ENCODE measurements at places on chromosomes 7 and 10.

- DNase-seq = no peak
Measured at GRCh38 chr7:106534271-106534846, 126.6 kb downstream of the CCDC71L start.

GRCh38 chr10:60130130-60130579 is 223.8 kb upstream of the CCDC6 start:
- DNase-seq = no peak

- no peak for DNase-seq
Measured at GRCh38 chr7:139297795-139298194, 43.3 kb upstream of the FMC1 start.

- DNase-seq = no peak
Measured at GRCh38 chr10:58963101-58963534, 213.3 kb upstream of the PHYHIPL start.

GRCh38 chr10:63801166-63801565 is 280.0 kb downstream of the REEP3 start:
- DNase-seq = no peak

- no peak for DNase-seq
Measured at GRCh38 chr7:135801877-135802276, 53.3 kb upstream of the FAM180A start.

DNA sequence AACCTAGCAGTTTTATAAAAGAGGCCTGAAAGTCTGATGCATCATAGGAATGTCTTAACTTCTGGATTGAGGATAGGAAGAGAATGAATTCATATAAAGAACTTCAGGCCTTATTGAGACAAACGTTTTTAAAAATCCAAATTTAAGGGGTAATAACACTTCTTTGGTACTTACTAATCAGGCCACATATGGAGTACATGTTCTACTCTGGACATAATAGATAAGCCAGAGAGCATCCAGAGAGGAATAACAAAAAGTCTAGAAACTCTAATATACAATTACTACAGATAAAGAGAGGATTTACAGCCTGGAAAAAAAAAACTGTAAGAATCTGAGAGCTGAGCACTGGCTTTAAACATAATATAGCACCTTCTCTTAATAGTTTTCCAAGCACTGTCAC is 2.9 kb downstream of the MTPAP start:
- DNase-seq = no peak

DNA sequence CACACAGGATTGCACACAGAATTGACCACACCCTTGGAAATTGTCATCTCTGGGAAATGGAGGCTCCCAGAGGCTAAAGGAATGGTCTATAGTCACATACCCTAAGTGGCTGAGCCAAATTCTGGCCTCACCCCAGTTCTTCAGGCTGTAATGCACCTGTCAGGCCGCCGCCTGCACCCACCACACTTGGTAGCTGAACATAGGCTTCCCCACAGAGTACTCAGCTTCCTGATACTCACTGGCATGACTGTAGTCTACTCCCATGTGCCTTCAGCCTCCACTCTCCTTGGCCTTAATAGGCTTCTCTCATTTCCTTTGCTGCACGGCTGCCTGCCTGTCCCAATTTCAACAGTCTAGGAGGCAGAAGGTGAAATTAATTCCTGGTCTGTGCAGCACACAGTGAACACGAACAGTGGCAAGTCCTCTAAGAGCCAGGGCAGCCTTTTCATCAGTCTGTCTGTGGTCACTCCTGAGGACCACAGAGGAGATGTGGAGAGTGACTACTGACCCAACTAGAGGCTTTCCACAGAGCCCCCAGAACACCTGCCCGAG is 42.5 kb downstream of the NUDCD3 start:
- no peak for DNase-seq

GRCh38 chr10:79181227-79181626 is 112.5 kb downstream of the ZMIZ1 start:
- no peak for DNase-seq

DNA sequence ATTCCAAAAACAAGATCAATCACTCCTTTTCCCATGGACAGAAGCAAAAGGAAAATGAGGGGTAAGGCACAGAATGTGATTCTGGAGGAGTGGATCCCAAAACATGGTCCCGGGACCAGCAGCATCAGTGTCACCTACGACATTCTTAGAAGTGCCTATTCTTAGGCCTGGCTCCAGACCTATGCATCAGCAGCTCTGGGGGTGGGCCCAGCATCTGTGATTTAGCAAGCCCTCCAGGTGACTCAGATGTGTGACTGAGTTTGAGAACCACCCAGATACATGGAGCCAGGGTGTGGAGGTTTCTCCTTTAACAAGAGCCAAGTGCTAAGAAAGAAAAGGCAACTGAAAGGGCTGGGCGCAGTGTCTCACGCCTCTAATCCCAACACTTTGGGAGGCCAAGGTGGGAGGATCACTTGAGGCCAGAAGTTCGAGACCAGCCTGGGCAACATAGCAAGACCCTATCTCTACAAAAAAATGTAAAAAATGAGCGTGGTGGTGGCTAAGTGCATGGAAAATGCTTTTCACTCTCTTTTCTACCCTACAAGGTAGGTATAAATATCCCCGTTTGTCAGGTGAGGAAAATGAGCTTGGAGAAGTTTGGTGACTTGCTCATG is 17.1 kb upstream of the ARPC1A start:
- no peak for DNase-seq

GRCh38 chr7:131556053-131556908 is at the start of gene PODXL:
PODXL (minus strand) TSS chr7:131556628; CDS start chr7:131556359, 269 bp downstream.
- peak; percentile 37 for DNase-seq

DNA sequence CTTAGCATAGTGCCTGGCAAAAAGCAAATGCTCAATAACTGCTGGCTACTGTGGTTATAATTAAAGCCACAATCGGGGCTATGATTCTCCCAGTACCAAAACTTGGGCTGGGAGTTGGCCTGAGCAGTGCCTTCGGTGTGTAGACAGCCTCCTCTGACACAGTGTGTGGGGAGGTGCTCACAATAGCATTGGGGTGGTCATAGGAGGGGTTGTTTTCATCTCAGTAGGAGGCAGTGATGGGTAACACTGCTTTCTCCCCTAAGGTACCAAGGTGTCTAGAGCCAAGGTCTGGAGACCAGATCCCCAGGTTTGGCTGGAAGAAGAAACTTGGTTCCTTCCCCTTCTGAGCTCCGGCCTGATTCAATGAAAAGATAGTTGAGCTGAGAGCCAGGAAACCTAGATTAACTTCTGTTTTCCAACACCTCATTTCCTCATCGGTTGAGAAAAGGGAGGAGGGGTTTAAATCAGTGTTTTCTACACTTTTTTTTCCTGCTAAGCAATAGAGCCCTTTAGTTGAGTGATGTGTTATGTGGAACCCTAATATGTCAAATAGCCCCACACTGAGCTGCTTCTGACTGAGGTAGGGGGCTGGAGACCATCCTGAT is 68.2 kb downstream of the LRMDA start:
- no peak for DNase-seq

DNA sequence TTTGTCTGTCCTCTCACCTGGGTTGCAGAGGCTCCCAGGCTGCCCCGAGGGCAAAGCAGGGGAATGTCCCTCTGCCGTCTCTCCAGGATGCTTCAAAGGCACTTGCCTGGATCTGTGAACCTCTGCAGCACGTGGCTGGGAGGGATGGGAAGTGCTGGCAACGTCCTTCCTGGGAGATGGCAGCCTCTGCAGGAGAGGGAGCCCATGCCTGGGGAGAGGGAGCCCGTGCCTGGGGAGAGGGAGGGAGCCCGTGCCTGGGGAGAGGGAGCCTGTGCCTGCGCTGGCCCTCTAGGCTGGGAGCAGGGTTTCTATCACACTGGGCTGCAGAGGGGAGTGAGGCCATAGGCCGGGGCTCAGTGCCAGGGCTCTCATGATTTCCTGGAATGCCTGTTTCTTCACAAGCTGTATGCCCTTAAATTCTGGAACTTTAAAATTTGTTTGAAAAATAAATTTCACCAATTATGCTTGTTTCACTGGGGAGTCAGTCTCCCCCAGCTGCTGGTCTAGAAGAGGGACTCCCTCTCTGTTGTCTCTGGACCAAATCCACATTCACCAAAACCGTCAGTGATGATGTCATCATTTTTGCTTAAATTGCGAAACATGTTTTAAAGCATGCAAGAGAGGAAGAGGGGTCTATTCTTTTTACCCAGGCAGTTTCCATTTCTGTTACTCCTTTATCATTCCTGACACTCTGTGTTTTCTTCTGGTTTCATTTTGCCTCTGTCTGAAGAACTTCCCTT is 135.7 kb downstream of the DNAJB6 start:
- DNase-seq = no peak

DNA sequence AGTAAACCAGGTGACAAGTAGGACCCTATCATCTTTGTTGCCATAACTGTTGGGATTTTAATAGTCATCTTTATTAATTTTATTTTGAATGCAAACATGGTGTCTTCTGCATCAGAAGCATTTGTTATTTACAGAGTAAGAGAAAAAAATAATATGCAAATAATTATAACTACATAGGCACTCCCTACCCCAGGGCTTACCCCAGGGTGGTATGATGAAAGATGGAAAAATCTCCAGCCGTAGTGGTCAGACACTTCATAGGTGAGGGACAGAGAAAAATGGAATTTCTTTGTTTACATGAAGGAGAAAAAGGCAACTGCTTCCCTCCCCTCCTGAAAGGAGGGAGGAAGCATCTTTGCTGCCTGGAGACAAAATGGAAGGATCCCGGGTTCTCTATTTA is 29.7 kb downstream of the STOX1 start:
- no peak for DNase-seq

DNA sequence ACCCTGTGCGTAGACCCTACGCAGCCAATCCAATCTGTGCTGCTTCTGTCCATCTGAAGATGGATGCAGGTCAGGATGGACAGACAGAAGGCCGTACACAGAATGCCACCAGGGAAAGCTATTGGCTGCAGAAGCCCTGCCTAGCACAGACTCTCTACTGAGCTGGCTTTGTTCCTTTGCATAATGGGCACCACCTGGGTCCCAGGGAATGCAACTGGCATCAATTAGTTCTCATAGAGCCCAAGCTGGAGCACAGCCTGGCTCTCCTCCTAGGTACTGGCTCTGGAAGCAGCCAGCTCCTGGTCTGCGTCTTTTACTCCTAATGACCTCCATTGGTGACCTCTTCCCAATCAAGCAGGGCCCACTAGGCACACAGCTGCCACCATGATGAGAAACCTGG is 26.8 kb upstream of the CACUL1 start:
- no peak for DNase-seq

GRCh38 chr7:37394158-37394557 is 54.5 kb downstream of the ELMO1 start:
- DNase-seq = no peak

DNA sequence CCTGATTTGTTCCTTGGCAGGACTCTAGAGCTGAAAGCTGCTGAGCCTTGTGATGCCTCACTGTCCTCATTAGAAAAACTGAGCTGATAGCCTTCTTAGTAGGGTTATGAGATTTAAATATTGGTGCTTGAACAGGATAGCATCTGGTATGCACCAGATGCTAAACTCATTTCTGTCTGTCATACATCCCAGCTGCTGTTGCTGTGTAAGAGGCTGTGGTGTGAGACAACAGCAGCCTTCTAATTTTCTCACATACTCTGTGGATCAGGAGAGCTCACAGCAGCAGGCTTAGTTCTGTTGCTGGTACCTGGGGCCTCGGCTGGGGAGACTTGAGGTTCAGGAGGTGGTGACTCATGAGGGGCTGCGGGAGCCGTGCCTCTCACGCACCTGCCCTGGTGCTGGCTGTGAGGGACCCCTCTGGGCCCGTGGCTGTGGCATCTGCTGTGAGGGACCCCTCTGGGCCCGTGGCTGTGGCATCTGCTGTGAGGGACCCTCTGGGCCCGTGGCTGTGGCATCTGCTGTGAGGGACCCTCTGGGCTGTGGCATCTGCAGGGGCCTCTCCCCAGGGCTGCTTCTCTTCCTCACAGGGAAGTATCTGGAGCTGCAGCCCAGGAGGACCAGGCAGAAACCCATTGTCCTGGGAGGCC is 12.5 kb downstream of the DYNC2I1 start:
- DNase-seq = no peak

GRCh38 chr7:82704121-82704520 is 260.5 kb upstream of the CACNA2D1 start:
- no peak for DNase-seq

DNA sequence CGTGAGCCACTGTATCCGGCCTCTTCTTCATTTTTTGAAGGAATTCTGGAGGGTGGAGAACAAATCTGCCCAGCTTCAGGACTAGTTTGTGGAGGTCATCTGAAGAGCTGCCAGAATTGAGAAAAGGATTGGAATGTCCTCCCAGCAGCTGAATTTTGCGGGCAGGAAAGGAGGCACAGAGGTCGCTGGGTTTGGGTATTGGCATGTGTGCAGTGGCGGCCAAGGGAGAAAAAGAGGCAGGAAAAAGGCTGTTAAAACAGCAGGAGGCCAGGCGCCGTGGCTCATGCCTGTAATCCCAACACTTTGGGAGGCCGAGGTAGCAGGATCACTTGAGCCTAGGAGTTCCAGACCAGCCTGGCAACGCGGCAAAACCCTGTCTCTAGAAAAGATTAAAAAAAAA is 80.4 kb downstream of the HIP1 start:
- no peak for DNase-seq

GRCh38 chr10:127737563-127738511 is 852 bp downstream of the FOXI2 start:
- no peak for DNase-seq

DNA sequence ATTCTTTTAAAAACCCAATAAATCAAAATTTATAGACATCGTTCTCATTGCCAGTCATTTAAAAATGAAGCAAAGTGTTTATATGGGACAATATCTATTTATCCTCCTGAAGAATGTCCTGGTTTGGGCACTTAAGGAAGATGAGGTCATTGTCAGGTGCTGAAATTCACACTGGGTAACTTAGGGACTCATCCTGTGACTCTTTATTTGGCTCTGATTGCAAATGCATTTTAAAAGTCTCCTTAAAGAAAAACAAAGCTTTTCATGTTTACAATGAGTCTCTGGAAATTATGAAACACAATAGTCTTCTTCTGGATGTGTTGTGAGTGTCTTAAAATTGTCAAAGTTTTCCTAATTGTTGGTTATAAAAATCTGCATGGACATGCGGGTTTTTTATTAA is 69.5 kb upstream of the GPR158 start:
- no peak for DNase-seq

DNA sequence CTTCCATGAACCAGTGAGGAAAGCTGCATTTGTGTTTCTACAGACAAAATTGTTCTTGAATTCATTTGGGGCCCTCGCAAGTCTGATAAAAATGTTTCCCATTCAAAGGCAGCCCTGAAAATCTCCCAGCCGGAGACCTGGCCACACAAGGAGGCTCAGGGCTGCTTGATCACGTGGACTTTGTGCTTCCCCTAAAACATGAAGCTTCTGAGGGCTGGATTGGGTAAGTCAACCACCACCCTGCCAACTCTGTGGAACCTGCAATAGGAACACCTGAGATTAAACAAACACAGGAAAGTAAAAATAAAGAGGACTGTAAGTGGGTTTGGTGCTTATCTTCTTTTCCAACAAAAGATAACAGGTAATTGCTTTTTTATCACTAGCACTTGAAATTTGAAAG is 133.8 kb downstream of the C10orf90 start:
- DNase-seq = no peak

- no peak for DNase-seq
Measured at GRCh38 chr7:49803812-49804211, 30.4 kb downstream of the VWC2 start.

DNA sequence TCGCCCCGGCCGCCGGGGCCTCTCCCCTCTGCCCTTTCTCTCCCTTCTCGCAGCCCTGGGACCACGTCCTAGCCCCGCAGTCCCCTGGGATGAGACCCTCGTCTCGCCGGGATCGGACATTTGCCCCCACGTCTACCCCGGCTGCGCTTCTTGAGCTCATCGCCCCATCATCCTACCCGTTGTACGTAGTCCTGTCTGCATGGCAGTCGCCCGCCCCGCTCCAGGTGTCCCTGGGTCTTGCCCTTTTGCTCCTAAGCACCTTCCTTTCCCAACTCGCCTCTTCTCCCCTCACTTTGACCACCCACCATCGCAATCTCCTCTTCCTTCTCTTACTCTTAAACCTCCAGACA is 582 bp downstream of the TPST1 start:
- DNase-seq = no peak

- no peak for DNase-seq
Measured at GRCh38 chr10:87864496-87865059, 1.2 kb downstream of the PTEN start.
